ENCODE measurements at places on chromosomes 1 and 21.

- peak; percentile 41 for DNase-seq
Observed at GRCh38 chr1:224377676-224378006, 21.0 kb downstream of the CNIH4 start.

GRCh38 chr1:64223329-64224151, 20.1 kb downstream of the UBE2U start:
- DNase-seq: peak; percentile 55

- no peak for DNase-seq
Observed at GRCh38 chr1:56185493-56185892, 393.9 kb downstream of the PLPP3 start.

DNA sequence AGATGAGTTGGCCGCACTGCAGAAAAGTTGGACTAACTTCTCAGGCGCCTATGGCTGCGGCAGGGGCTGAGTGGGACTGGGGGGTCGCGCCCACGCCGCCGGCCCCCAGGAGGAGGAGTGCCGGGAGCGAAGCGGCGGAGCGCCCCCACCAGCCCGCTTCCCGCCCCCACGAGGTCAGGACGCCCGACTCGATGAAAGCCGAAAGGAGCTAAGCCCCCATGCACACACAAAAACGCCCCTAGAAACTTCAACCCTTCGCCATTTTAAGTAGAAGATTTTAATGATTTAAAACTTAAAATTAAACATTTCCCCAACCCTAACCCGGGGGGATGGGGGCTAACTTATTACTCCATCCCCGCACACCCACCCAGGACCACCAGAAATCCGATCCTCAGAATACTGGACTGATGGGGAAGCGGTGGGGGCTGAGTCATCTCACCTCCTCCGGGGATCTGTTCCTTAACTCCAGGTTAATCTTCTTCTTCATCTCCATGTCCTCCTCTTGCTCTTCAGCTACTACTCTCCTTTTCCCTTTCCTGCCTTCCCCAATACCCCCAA, 539 bp downstream of the ANP32E start:
- peak; percentile 66 for DNase-seq

Measured in RWPE1 (cell line).